Calu3 (cell line): ENCODE measurements at places on chromosomes 6 and 20.

GRCh38 chr6:1871724-1872315, 262.1 kb downstream of the FOXC1 start:
- DNase-seq, result no peak

- no peak for DNase-seq
Measured at GRCh38 chr20:55155360-55155759, 680.0 kb downstream of the DOK5 start.

GRCh38 chr6:82882363-82883023, 183.1 kb downstream of the UBE3D start:
- DNase-seq, result no peak

DNA sequence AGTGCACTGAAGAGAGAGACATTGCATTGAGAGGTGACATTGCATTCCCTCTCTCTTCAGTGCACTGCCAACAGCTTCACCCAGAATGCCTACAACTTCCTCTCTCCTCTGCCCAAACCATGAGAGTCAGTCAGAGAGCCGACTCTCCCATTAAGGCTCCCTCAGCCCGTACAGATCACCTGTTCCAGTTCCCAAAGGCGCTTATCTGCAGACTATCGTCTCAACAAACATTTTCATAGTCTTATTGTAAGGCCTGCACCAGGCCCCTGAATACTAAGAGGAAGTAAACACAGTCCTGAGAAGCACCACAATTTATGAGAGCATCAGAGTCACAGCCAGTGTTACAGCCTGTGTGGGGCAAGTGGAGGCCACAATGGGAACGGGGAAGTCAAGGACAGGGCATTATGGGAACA, 53.7 kb downstream of the GFOD1 start:
- DNase-seq, result no peak
